ENCODE measurements at places on chromosomes 7 and 10.

- DNase-seq, result no peak
Measured at GRCh38 chr10:45439873-45440272, 65.9 kb downstream of the ALOX5 start.

DNA sequence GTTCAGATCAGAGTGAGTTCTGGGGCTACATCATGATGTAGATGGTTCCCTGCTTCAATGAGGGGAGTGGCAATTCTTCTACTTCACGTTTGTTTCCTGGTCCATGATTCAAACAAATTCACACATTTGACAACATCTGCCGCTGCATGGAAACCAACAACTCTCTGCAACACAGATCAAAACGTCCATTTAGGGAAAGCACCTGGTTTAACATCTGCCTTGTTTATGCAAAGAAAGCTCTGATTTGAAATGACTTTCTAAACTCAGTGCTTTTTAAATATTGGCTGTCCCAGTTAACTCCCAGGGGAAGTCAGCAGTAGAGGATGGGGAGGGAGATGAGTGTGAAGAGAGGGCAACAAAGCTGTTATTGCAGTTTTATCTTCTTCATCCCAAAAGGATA, 93.8 kb downstream of the GAD2 start:
- peak; percentile 18 for DNase-seq

DNA sequence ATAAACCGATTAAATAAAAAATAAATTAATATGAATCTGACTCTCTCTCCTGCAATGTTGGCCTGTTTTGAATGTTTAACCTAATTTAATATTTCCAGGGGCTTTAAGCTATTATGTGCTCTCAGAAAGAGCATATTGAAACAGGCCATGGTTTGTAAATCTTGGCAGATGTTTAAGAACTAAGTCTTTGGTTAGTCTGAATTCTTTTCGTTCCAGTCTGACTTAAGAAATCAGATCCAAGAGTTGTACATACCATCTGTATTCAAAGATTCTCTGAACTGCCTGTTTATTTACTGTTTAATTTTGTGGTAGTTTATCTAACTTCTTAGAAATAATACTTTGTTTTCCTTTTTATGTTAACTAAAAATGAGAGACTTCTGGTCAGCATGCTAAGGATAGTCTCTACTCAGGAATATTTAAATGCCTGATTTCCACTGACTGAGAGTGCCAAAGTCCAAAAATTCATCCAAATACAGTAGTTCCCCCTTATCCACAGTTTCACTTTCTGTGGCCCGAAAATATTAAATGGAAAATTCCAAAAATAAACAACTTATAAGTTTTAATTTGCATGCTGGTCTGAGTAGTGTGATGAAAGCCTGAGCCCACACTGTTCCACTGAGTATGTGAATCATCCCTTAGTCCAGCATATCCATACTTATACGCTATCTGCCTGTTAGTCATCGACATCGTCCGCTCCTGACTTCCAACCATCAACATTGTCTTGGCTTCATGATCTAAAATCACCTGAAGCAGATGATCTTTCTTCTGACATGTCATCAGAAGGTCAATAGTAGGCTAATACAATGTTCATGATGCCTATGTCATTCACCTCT, 238.1 kb upstream of the CSTF2T start:
- no peak for DNase-seq

DNA sequence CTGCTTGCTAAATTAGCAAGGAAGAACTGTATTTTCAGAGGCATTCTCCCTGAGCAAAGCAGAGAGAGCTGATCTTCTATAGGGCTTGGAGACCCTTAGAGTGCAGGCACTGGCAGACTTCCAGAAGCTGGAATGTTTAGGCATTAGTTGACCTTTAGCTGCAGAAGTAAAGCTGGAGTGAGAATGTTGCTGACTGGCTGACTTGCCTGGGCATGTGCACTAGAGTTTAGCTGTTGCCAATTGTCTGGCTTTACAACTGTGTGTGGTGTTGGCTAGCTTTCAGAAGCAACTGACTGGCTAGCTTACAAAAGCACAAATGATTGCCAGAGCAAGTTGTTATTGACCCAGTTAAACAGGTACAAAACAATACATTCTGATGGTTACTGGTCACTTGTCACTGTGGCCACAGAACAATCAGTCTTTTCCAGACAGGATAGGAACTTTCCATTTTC, 25.1 kb downstream of the FAM13C start:
- DNase-seq, result peak; percentile 83

GRCh38 chr7:85655252-85655651, 468.4 kb upstream of the SEMA3D start:
- DNase-seq, result no peak

DNA sequence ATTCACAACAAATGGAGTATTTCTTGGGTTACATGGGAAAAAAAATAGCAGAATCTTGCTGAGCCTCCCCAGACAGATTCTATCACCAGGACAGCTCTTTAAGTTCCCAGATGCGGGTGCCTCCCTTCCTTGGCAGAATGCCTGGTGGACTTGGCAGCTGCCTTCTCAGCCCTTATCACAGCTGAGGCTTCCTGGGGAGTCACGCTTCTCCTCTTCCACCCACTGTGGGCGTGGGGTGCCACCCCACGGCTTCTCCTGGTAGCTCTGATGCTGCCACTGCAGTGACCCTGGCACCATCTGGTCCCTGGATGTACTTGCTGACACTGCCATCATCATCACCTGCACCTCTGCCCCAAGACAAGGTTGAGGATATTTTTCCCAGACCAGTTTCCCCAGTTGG, 16.2 kb upstream of the NME8 start:
- peak; percentile 60 for DNase-seq

- DNase-seq, result no peak
Measured at GRCh38 chr7:113805976-113806375, 112.8 kb downstream of the PPP1R3A start.

GRCh38 chr7:84144480-84144879, 50.1 kb downstream of the SEMA3A start:
- DNase-seq, result peak; percentile 43

DNA sequence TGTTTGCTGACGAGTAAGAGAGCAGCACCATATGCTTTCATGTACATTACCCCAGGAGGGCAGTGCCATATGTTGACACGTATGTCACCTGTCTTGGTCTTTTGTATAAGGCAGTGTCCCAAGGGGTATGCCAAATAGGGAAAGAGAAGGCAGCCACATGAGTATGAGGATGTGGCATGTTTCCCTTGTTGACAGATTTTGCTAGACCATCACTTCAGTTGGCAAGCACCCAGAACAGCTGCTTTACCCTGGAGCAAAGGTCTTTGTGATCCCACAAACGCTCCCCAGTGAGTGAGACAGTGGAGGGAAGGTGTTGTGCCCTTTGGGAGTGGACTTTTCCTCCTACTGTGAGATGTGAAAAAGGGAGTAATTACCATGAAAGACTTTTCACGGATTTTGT, 350.1 kb downstream of the ETV1 start:
- peak; percentile 100 for DNase-seq

- peak; percentile 63 for DNase-seq
Measured at GRCh38 chr7:2209146-2209960, 23.4 kb downstream of the MAD1L1 start.

DNA sequence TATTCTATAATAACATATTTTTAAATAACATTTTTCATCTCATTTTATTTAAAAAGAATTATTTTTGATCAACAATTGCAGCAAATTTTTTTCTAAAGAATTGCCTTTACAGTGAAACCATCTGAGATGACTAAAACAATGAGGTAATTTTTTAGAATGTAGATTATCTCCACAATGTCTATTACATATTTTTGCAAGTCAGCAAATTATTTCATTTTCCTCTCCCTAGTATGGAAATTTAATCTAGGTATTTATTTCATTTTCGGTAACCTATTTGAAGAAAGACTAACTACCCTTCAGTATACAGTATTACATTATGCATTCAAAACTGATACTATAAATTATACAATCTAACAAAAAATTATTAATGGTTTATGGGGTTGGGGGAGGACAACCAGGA, 213.2 kb upstream of the SP4 start:
- no peak for DNase-seq

GRCh38 chr7:21417647-21418046, 10.2 kb upstream of the SP4 start:
- DNase-seq, result peak; percentile 63

DNA sequence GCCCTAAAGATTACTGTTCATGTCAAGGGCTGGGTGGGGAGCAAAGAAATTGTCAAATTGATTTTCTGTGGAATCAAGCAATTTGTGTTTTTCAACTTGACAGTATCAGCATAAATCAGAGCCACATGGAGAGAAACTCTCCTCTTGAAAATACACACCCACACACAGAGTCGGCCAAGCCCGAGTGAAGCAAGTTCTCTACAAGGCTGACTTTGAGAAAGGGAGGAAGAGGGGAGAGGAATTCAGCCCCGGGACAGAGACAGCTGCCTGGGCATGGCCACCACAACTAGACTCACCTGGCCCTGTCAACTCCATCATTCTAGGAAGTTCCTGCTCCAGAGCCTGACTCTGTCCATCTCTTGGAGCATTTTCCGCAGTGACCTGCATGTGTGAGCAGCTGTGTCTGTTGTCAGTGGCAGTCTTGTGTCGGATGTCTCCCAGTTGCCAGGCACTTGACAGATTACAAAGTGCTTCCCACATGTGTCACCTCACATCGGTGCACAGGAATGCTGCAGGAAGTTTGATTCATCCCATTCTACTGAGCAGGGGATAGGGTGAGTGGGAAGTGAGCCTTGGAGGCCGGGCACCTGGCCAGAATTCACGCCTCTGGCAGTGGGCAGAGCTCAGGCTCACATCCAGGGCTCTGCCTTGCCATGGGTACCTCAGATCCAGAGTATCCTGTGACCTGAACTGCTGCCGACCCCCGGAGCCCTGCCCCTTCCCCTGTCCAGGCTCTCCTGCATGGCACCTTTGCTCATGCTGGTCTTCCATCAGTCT, 37.9 kb downstream of the ADAM12 start:
- no peak for DNase-seq

DNA sequence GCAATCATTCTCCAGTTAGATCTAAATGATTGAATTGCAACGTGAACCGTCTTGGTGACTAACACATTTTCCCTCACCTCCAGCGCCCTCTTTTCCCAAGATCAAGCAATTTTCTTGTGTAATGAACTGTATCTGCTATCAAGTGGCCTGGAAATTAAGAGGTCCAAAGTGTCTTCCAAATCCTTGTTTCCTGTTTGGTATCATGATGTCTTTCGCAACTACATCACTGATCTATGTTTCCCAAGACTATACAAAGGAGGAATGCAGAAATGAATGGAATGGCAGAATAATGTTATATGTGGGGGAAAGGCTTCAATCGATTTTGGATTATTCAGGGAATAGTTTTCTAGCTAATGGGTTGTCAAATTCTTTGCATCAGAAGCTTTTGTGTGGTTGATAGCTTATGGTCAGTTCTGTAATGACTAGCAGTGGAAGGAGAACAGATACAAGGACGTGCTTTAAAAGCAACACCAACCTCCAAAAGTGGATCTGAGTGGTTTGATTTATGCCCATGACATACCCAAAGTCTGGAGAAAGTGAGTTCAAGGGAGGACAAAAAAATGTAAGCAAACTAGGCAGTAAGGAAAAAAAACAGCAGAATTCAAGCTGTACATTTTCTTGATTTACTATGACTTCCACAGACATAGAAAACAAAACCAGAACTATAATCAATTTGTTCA, 14.6 kb upstream of the ZEB1 start:
- no peak for DNase-seq

DNA sequence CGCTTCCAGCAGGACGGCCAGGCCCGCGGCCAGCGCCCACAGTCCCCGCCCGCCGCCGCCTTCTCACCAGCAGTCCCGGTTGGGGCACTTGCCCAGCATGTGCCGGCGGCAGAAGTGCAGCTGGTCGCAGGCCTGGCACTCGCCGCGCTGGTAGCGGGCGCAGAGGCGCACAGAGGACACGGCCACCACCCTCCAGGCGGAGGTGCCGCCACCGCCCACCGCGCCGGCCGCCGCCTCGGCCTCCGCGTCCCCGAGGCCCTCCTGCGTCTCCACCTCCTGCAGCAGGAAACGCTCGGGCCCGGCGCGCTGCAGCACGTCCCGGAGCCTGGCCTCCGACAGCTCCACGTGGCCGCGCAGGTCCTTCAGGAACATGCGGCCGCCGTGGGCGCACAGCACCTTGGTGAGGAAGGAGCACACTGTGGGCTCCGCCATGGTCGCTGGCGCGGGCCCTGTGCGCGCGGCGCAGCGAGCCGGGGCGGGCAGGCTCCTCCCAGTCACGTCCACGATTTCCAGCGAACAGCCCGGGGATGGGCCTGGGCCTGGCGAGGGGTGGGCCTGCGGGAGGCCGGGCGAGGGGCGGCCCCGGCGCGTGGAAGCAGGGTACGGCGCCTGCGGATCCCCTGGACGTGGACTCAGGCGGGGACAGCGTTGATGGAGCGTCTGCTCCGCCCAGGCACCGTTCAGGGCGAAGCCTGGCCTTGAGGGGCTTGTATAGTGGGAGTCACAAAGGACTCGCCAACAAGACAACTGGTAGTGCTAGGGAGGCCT, at the start of gene ZC3HAV1L:
ZC3HAV1L (minus strand) TSS at position 457 of the 768 bp plus-strand sequence; CDS start at position 432, 25 bp downstream.
- DNase-seq, result peak; percentile 86

DNA sequence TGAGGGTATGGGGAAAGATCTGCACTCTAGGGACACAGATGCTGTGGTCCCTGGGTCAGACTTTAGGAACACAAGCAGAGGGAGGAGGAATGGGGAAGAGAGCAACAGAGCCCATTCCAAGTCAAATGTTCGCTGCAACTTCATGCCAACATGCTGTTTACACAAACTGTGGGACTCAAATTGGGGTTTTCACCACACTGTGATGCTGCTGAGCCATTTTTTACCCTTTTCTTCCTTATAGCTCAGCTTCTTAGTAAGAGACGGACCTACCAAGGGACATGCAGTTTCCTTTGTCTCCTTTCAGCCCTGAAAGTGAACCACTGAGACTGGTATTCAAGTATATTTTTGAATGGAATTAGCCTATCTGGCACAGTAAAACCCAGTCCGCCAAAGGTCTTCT, 64.3 kb upstream of the AGK start:
- DNase-seq, result no peak

GRCh38 chr7:47893721-47894365, 54.4 kb downstream of the PKD1L1 start:
- no peak for DNase-seq

DNA sequence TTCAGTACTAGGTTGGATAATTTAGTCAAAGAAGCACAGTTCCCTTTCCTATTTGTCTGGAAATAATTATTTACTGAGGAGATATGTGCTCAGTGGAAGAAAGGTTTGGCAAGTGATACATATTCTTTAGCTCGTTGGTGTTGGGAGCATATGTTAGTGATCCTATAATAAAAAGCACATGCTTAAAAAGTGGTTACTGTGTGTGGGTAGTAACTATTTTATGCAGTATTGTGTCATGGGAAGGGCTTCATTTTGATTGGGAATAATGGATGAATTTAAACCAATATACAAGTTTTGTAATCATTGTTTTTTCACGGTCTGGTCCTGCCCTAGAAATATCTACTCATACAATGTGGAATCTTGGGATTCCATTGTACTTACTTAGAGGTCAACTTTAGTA, 188.7 kb upstream of the PPP1R3A start:
- DNase-seq, result no peak

DNA sequence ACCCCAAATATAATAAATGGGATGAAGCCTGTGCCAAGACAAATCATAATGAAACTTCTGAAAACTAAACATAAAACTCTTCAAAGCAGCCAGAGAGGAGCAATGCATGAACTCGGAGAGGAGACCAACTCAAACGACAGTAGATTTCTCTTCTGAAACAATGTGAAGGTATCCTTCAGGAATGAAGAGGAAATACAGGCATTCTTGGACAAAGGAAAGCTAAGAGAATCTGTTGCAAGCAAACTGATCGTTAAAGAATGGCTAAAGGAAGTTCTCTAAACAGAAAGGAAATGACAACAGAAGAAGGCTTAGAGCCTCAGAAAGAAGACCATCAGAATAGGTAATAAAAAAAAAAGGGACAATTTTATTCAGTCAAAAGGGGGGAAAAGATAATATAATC, 6.6 kb downstream of the GNA12 start:
- DNase-seq, result no peak
